Cardiac muscle cell (in vitro differentiated cells and primary cell): ENCODE measurements at places on chromosomes 7 and 10.

GRCh38 chr7:149070372-149071125 is 20.0 kb downstream of the ZNF786 start:
- H3K27ac ChIP-seq = no peak overlapping the region
- no peaks in the 10 kb centered on the region for H3K27me3 ChIP-seq
- no peak for DNase-seq
- peaks cover 6% of the 10 kb centered on the region for H3K36me3 ChIP-seq
- no peaks in the 10 kb centered on the region for H3K4me1 ChIP-seq

DNA sequence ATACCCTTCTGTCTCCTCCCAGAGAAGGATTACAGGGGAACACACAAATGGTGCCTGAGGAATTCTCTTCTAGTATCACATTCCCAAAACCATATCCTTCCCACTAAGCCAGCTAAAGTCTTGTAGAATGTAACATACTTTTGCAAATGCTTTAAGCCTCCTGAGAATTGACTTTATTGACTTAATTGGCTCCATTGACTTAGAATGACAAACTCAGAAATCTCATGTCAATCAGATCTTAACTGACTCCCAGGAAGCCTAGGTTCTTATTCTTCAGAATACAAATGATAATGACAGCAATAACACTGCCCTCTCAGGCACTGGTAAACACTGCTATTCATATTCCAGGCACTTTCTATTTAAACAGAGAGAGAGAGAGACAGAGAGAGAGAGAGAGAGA is 356.9 kb upstream of the PRKCQ start:
- H3K27ac ChIP-seq = no peak overlapping the region
- no peak overlapping the region for H3K4me3 ChIP-seq
- H3K4me1 ChIP-seq = no peaks in the 10 kb centered on the region
- no peaks in the 10 kb centered on the region for H3K27me3 ChIP-seq
- H3K36me3 ChIP-seq = no peaks in the 10 kb centered on the region

DNA sequence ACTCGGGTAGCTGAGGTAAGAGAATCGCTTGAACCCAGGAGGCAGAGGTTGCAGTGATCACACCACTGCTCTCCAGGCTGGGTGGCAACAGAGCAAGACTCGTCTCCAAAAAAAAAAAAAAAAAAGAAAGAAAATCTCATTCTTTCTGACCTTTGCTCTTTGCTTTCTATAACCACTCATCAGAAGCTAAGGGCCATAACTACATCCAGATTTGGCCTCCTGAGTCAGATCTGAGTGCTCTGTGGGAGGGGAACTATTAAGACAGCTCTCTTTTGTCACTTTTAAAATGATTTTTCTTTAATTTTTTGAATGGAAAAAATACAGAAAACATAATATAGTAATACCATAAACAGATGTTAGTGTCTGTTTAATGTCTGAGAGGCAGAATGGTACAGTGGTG is 210.1 kb downstream of the KIAA1217 start:
- H3K36me3 ChIP-seq = no peaks in the 10 kb centered on the region
- H3K4me1 ChIP-seq = no peaks in the 10 kb centered on the region
- no peaks in the 10 kb centered on the region for H3K27me3 ChIP-seq
- no peak overlapping the region for H3K27ac ChIP-seq
- no peak for DNase-seq

DNA sequence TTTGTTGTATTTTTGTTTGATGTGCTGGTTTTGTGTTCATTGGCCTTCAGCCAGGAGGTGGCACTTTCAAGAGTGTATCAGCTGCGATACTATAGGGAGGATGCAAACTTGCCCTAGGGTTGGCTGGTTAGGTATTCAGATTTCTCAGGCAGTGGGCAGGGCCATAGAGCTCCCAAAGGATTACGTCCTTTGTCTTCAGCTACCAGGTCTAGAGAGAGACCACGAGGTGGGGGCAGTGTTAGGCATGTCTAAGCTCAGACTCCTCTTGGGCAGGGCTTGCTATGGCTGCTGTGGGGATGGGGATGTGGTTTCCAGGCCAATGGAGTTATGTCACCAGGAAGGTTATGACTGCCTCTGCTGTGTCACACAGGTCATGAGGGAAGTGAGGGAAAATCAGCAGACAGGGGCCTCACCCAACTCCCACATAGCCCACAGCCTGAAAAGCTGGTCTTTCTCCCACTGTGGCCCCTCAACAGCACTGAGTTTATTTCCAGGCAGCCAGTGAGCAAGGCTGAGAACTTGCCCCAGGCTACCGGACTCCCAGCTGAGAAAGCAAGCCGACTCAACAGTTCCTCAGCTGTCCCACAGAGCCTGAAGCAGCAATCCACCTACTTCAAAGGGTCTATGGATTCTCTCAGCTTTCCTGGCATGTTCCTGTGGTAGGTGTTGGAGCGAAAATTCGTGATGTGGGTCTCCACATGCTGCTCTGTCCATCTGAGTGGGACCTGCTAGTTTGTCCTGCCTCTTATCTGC is 227.4 kb upstream of the COBL start:
- no peak overlapping the region for H3K27ac ChIP-seq
- no peaks in the 10 kb centered on the region for H3K36me3 ChIP-seq
- H3K4me3 ChIP-seq = no peak overlapping the region

DNA sequence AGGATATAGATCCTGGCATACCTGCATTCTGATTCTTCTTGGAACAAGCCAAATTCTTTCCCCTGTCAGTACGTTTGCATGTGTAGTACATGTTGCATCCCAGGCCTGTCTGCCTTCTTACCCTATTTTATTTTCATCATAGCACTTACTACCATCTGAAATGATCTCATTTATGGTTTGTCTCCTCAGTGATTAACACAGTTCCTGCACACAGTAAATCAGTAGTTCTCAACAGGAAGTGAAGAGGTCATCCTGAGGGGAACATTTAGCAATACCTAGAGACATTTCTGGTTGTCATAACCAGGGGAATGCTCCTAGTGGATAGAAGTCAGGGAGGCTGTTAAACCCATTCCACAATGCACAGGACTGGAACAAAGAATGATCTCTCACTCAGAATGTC is 38.2 kb upstream of the SLC26A4 start:
- H3K27me3 ChIP-seq = no peaks in the 10 kb centered on the region
- no peaks in the 10 kb centered on the region for H3K4me1 ChIP-seq
- H3K36me3 ChIP-seq = peaks cover 4% of the 10 kb centered on the region
- H3K4me3 ChIP-seq = no peak overlapping the region

DNA sequence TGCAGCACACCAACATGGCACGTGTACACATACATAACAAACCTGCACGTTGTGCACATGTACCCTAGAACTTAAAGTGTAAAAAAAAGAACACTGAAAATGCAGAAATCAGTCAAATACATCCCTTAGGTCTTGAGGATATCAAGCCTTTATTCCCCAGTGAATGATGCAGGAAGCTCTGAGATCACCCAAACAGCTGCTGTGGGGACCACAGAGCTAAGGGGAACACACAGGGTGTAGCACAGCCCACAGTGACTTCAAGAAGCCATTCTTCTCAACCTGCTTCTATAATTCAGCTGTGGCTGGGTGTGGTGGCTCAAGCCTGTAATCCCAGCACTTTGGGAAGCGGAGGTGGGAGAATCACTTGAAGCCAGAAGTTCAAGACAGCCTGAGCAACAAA is 314.9 kb downstream of the CALN1 start:
- no peak overlapping the region for H3K4me3 ChIP-seq
- no peaks in the 10 kb centered on the region for H3K4me1 ChIP-seq
- no peak overlapping the region for H3K27ac ChIP-seq
- DNase-seq = no peak

GRCh38 chr7:57438244-57438643 is 11.7 kb upstream of the ZNF716 start:
- H3K4me1 ChIP-seq = no peaks in the 10 kb centered on the region
- H3K27ac ChIP-seq = no peak overlapping the region
- no peak overlapping the region for H3K4me3 ChIP-seq
- DNase-seq = no peak

DNA sequence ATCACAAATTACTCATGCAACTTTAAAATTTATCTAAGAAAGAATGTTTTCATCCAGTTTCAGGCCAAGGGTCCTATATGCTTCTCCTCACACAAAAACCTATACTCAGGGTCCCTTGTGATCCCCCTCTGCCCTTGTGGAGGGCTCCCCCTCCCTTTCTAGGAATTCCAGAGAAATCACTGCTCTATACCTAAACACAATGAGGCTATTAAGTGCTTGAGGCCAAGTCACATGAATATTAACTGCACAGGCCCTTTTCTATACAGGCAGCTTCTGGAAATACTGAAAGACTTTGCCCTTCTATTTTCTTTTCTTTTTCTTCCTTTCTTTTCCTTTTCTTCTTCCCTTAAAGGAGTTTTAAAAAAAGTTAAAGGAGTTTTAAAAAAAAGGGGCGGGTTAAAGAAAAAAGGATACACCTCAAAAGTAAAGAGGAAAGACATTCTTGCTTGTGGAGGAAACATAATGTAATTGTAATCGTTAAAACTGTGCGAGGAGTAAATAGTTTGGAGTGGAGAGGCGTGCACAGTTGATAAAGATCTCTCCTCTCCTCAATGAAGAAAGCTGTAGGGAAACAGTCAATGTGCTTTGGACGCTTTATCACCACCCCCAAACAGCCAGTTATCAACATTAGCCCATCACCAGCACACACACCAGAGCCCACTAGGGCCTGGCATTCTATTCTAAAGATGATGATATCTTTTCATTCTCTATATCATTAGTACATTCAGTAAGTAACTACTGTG is 16.4 kb downstream of the GRB10 start:
- H3K4me1 ChIP-seq = no peaks in the 10 kb centered on the region
- DNase-seq = no peak
- no peak overlapping the region for H3K27ac ChIP-seq
- H3K27me3 ChIP-seq = no peaks in the 10 kb centered on the region
- H3K4me3 ChIP-seq = no peak overlapping the region

DNA sequence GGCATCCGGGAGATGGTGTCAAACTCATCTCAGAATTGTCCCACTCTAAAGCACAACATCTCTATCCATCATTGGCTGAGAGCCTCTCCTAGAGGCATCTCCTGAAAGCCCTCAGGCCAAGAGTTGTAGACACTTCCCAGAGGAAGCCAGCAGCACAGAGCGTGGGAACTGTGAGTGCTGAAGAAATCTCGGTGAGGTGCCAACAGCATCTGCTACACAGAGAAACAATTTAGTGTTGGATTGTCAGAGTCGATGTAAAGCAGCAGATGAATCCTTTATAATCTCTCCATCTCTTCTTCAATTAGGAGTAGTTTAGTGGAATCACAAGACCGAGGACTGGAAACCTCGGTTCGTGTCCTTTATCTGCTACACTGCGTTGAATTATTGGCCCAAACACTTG is 172.2 kb downstream of the C7orf25 start:
- no peak overlapping the region for H3K4me3 ChIP-seq
- no peak overlapping the region for H3K27ac ChIP-seq
- H3K4me1 ChIP-seq = no peaks in the 10 kb centered on the region
- H3K27me3 ChIP-seq = no peaks in the 10 kb centered on the region

DNA sequence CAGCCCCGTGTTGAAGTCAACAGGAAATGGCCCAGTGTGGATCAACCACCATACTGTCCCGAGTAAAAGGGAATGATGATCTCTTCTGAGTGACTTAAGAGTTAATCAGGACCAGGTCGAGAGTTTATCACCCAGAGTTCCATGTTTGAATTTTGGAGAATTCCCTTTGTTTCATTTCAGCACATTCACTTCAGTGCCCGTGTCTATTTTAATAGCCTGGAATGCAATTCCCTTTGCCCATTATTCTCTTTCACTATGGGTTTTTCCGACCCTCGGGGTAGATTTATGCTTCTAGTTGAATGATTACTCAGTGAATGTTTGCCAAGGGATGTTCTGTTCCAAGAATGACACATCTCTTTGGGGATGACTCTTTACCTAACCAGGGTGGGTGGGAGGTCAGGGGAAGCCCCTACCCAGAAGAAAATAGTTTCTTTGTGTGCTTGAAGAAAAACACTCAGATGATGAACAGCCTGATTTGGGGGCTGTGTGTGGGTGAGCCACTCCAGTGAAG is 594.9 kb downstream of the INHBA start:
- no peak for DNase-seq
- no peaks in the 10 kb centered on the region for H3K4me1 ChIP-seq
- no peak overlapping the region for H3K27ac ChIP-seq
- no peak overlapping the region for H3K4me3 ChIP-seq
- no peaks in the 10 kb centered on the region for H3K27me3 ChIP-seq

GRCh38 chr10:119025336-119025735 is 4.2 kb upstream of the NANOS1 start:
- DNase-seq = peak; percentile 75
- H3K36me3 ChIP-seq = no peaks in the 10 kb centered on the region
- H3K27ac ChIP-seq = no peak overlapping the region
- no peaks in the 10 kb centered on the region for H3K27me3 ChIP-seq
- no peaks in the 10 kb centered on the region for H3K4me1 ChIP-seq

DNA sequence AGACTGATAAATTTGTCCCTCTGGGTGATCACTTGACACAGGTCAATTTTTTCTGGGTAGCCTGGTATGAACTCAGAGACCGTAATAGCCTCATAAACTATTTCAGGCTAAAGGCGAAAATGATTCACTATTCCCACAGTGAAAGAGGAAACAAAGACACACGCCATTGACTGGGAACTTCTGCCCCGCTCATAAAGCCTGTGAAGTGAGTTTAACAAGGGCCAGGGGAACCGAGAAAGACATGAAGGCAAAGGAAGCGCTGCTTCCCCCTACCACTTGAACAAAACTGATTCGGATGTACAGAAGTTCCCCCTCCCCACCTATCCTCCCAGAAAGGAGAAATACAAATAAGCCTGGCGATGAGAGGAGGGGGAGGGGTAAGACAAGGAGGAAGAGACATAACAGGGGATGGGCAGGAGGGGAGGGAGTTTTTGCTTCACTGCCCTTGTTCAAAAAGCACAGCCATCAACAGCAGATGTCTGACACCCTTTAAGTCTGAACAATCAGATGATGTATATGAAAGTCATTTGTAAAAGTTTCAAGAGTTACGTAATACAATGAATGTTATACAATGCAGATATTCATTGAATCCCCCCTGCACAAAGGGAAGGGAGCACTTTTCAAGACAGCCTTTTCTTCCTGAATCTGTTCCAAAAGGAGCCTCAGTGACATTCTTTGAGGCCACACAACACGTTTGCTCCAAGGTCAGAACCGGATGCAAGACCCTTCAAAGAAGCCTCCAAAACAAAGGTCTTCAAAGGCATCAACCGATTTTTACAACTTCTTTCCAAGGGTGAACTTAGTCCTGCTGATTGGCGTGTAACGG is 734 bp downstream of the ABCB4 start:
- H3K27me3 ChIP-seq = peaks cover 22% of the 10 kb centered on the region
- DNase-seq = no peak
- peak overlapping the region; percentile 38 for H3K4me3 ChIP-seq
- no peaks in the 10 kb centered on the region for H3K36me3 ChIP-seq
- H3K4me1 ChIP-seq = peaks cover 20% of the 10 kb centered on the region
- peak overlapping the region; percentile 70 for H3K27ac ChIP-seq
